ENCODE measurements at places on chromosomes 1 and 21. TPM values are rescaled to one million over a fixed set of nuclear protein-coding genes. Genes with fewer than 3 reads are reported as not detected.

The TFF3 gene
- polyA plus RNA-seq: 4.9 TPM

The DYNLT5 gene
- 1.3 TPM for polyA plus RNA-seq

DNA sequence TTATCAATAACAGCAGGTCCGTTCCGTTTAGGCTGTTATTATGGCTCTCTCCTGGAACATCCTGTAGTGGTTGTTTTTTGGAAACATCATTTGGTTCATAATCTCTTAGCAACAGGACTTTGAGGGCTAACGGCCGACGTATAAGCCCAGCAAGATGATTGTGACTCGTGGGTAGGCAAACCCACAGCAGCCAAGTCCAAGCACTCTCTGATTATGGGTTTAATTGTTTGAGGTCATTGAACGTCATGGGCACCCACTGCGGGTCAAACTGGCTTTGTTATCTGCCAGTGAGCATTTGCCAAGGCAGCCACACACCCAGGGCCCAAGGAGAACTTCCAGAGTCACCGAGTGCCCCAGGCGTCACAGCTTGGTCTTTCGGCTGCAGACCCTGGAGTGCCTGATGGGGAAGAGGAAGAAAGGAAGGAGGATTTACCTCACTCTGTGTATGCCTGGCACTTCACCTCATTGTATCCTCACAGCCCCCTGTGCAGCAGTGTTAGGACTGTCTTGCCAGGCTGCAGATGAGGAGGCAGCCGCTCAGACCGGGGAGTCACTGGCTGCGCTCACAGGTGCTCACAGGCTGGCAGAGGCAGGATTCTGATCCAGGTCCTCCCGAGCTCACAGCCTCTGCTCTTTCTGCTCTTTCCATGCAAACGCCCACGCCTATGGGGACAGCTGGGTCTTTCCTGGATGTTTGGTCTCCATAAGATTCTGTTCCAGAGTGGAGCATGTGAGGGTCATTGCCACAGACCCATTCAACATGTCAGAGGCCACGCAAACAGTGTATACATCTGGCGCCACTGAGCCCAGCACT lies 30.8 kb upstream of the EPS8L3 start:
- peak; percentile 5 for DNase-seq

DNA sequence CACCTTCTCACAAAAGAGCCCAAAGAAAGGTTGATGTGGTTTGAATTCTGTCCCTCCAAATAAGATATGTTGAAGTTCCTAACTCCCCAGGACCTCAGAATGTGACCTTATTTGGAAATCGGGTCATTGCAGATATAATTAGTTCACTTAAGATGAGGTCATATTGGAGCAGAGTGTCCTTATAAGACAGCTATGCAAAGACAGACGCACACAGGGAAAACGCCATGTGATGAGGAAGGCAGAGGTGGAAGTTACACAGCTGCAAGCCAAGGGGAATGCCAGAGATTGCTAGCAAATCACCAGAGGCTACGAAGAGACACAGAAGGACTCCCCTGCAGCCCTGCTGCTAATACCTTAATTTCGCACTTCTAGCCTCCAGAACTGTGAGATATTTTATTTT lies 5.2 kb upstream of the ABCB10 start:
- no peak for DNase-seq

DNA sequence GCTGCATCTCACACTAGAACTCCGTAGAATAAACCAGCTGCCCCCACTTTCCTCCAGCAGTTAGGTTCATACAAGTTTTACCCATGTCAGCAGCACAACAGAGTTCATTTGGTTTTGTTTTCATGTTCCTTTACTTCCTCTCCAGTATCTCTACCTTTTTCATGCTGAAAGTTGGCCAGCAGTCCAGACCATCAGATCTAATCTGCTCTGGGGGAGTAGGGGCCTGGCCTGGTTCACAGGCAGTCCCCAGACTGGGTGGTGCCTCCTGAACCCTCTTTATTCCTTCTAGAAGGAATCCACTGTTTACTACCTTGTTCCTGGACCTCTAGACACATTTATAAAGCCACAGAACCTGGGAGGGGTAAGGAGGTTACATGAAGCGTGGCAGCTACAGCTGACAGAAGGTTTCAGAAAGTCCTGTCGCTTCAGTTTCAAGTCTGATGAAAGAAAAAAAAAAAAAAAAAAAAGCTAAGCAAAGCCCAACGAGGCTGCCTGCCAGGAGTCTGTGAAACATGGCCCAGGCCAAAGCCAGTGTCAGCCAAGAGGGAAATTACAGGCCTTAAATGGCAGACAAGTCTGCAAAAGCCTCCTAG lies 184.6 kb upstream of the JUN start:
- peak; percentile 84 for DNase-seq

GRCh38 chr1:22618056-22618455 lies 18.4 kb upstream of the C1QA start:
- DNase-seq: no peak

All from heart right ventricle (tissue), 16 donors.